Activated CD4-positive, alpha-beta T cell treated with anti-CD3 and anti-CD28 coated beads, Interleukin-2, amount 50 U/mL, for 24 hours (primary cell): ENCODE measurements at places on chromosomes 2 and 18.

DNA sequence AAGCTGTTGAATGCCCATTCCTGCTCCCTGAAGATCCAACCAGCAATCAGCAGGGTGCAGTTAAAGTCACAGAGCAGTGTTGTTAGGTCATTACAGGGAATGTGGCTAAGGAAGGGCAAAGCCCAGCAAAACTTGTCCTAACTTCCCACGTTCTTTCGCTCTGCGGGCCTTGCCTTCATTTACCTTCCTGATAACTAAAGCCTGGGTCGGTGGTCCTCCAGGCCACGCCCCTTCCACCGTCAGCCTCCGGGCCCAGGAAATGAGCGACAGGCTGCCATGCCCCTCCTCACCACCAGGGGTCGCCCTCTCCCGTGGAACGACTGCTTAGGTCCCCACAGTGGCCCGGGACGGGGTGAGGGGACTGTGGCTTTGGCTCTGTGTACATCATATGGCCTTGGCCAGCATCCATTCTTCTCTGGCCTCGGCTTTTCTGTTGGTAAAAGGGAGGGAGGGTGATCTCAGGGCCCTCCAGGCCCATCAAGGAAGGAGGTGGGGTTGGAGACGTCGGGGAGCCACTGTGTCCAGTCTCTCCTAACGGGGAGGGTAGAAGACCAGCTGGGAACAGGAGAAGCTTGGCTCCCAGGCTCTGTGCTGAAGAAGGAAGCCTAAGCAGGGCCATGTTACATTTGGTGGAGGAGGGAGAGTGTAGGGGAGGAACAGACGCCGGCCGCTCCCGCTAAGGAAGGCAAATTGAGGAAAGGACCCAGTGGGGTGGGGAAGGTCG lies 2.2 kb downstream of the SH2D6 start:
- DNase-seq = peak; percentile 97

DNA sequence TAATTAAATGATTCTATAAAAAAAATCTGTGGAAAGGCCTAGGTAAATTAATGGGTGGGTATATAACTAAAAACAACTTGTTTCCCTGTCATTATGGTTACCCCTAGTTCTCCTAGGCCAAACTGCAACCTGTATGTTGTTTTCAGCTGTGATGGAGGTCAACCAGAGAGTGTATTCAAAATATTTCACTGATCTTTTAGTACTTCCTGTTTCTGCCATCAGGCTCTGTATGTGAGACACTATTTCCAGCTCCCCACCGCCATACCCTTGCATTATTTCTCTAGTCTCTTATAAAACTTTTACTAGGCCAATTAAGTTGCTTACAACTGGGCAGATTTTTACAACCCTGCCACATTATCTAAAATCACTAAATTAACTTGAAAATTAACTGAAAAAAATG lies 21.0 kb upstream of the CDKL4 start:
- DNase-seq = no peak

DNA sequence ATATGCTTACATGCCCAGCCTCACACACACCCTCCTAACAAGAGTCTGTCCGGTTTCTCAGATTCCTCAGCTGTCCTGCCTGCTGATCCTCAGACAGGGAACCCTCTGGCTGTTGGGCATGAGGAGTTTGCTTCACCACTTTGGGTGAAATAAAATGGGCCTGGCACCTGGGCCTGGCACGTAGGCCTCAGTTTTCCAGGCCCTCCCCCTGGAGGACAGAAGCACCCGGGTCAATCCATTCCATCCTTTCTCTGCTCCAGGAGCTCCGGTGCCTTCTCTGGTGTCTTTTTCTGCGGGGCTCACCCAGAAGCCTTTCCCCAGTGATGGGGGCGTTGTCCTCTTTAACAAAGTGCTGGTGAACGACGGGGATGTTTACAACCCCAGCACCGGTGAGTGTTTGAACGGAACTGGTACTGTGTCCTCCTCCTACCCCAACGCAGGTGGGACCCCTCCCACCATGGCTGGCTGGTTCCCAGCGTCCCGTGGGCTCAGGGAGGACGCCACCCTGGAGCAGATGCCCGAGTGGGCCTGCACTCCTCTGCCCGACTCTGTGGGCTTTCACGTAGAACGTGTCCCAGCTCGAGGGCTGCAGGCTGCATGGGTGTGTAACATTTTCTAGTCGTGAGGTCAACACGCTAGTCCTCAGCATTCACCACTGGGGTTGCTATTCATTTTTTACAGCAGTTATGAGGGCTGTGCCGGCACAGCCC lies 62.8 kb downstream of the EMILIN2 start:
- DNase-seq = no peak

- no peak for DNase-seq
Observed at GRCh38 chr2:39429746-39430145, 7.3 kb downstream of the MAP4K3 start.

GRCh38 chr2:222859786-222860612 lies 837 bp upstream of the ACSL3 start:
- no peak for DNase-seq

DNA sequence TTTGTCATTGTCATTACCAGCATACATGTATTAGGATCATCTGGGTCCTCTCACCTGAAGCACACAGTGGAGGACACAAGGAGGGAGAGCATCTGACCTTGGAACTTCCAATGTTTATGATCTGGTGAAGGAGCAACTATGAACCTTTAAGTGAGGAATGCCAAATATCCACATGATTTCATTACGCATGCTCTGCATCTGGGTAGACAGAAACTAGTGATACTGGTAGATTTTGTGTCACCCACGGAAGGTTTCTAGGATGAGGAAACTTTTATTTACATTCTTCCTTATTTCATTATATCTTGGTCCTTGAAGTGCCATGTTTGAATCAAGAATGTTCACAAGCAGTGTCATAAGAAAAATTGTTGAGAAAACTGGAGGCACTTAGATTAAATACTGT lies 32.1 kb downstream of the SPC25 start:
- DNase-seq = no peak

DNA sequence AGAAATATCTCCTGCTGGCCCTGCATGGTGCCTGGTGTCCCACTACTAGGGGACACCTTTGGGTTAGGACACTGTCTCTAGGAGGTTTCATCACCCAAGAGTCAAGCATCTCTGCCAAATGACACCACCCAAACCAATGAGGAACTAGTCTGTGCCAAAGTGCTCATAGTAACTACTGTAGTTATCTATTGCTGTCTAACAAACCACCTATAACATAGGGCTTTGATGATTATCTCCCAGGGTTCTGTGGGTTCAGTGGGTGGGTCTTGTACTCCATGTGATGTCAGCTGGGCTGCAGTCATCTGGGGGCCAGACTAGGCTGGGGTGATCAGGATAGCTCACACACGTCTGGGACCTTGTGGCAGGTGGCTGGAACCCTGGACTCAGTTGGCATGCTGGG lies 59.8 kb downstream of the EPAS1 start:
- DNase-seq = no peak

GRCh38 chr18:68448736-68449135 lies 266.2 kb downstream of the TMX3 start:
- no peak for DNase-seq

GRCh38 chr2:95076705-95077529 lies 44.7 kb downstream of the MRPS5 start:
- DNase-seq = peak; percentile 73

GRCh38 chr2:190404487-190404886 lies 3.7 kb upstream of the MFSD6 start:
- peak; percentile 55 for DNase-seq

DNA sequence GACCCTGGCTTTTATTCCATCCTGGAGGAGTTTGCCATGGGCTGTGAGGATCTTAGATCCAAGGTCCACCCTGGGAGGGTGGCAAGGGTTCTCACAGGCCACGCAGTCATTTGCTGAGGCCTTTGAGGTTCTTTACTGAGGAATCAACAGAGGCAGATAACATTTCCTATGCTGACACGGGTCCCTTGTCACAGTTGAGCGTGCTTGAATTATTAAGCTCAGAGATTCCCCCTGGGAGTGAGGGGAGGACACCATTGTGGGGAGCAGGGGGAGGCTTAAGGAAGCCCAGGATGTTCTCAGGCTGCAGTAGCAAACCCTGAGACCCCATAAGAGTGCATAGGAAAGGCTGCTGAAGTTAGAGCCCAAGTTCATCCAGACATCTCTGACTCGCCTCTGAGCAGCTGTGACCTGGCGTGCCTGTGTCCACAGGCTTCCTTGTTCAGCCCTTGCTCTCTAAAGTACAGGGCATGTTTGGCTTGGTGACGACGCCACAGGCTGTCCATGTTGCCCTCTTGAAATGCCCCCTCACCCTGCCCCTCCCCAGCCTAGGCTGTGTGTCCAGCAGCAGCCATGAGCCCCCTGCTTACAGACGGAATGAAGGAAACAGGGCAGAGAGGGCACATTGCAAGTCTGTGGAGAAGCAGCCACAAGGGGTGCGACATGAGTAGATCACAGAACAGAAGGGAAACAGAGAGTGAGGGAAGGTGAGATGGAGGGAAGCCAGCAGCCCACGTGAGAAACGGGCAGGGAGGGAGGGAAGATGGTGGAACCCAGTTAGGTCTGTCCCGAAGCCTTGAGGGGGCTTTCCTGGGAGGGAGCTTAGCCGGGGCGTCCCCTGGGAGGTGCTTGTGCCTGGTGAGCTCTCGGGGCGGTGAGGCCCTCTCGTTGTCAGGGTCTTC lies 34.0 kb downstream of the NAPG start:
- no peak for DNase-seq

- DNase-seq = no peak
Observed at GRCh38 chr2:4673025-4673489, 969.7 kb downstream of the DCDC2C start.
